Activated T-cell treated with anti-CD3 and anti-CD28 coated beads, Interleukin-2, amount 50 U/mL, for 48 hours (primary cell): ENCODE measurements at places on chromosomes 13 and 19.

- no peak for DNase-seq
Observed at GRCh38 chr19:18433015-18433691, 4.8 kb downstream of the ISYNA1 start.

DNA sequence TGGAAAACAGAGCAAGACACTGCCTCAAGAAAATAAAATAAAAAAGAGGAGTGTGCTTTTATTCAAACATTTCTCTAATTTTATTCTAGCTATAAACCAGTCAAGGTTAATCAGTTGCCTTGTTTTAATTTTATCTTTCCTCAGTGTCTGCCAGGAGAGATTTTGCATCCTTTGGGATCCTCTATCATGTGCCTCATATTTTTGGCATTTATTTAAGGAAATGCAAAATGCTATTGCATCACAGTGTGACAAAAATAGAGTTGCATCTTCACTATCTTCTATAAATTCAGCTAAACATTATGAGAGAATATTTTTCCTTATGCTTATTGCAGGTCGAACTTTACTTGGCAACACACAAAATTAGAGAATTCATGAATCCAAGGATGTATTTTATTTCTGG is 639.0 kb upstream of the KLF12 start:
- DNase-seq, result no peak

DNA sequence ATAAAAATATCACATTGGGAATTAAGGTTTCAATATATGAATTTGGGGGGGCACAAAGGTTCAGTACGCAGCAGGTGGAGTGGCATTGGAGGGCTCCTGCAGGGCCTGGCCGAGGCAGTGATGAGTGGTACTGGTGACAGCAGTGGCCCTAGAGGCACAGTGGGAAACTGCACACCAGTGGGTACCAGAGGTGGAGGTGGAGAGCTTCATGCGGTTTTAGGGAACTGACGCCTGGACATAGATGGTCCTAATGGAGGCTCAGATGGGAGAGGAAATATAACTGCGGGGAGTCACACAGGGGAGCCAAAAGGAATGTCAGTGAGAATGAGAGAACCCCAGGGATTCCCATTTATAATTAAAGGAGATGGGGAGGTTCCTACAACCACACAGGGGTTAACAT is 156.2 kb downstream of the COG6 start:
- no peak for DNase-seq

DNA sequence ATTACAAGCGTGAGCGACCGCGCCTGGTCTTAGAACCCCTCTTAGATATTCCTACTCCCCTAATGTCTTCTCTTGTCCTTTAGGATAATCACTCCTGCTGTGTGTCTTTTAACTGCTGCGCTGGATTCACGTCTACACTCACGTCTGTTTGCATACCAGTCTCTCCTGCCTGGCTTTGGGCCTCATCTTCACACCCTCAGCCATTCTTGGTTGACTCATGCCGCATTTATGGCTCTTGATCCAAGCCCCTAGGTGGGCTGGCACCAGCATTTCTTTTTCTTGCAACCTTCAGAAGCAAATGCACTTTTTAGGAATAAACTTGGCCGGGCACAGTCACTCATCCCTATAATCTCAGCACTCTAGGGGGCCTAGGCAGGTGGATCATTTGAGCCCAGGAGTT is 22.7 kb downstream of the MYO9B start:
- DNase-seq, result no peak

GRCh38 chr13:39312596-39312995 is 274.3 kb downstream of the NHLRC3 start:
- DNase-seq, result no peak

DNA sequence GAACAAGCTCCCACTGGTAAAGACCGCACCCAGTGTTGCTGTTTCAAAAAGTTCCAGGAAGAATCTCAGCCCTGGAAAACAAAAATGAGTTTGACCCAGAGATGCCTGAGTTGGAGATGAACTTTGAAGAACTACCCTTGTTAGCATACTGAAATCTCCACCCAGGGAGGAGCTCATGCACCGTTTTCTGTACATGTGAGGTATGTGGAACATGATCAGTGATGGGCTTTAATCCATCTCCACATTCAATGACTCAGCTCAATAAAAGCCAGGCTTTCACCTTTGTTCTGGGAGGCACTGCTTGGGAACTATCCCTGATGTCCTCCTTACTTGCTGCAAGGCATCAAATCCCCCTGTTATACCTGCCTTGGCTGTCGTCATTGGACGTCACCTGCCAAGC is 279.9 kb downstream of the UQCRFS1 start:
- DNase-seq, result no peak

GRCh38 chr13:19592657-19593180 is 31.4 kb upstream of the TPTE2 start:
- no peak for DNase-seq
